BE2C (cell line): ENCODE measurements at places on chromosomes 16 and 17.
A peak's percentile ranks its signal among the peaks of the same experiment; 100 is the strongest.

- no peak for DNase-seq
Observed at GRCh38 chr16:5678371-5678770, 580.8 kb upstream of the EEF2KMT start.

DNA sequence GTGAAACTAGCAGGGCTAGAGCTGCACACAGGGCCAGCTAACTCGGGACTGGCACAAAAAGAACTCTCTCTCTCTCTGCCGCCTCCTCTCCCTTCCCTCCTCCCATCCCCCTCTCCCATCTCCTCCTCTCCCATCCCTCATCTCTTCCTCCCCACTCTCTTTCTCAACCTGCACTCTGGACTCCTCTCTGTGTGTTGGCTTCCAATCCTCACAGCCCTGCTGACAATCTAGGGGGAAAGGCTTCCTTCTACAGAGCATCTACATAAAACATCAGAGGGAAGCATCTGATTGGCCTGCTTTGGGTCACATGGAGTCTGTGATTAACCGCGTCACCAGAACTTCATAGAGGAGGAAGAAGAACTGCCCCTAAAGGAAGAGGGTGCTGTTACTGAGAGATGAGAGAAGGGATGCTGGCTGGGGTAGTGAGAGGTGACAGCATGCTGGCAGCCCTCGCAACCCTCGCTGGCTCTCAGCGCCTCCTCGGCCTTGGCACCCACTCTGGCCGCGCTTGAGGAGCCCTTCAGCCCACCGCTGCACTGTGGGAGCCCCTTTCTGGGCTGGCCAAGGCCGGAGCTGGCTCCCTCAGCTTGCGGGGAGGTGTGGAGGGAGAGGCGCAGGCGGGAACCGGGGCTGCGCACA, 12.8 kb upstream of the ZFP90 start:
- no peak for DNase-seq

GRCh38 chr17:41629826-41630670, 5.7 kb upstream of the KRT17 start:
- no peak for DNase-seq

DNA sequence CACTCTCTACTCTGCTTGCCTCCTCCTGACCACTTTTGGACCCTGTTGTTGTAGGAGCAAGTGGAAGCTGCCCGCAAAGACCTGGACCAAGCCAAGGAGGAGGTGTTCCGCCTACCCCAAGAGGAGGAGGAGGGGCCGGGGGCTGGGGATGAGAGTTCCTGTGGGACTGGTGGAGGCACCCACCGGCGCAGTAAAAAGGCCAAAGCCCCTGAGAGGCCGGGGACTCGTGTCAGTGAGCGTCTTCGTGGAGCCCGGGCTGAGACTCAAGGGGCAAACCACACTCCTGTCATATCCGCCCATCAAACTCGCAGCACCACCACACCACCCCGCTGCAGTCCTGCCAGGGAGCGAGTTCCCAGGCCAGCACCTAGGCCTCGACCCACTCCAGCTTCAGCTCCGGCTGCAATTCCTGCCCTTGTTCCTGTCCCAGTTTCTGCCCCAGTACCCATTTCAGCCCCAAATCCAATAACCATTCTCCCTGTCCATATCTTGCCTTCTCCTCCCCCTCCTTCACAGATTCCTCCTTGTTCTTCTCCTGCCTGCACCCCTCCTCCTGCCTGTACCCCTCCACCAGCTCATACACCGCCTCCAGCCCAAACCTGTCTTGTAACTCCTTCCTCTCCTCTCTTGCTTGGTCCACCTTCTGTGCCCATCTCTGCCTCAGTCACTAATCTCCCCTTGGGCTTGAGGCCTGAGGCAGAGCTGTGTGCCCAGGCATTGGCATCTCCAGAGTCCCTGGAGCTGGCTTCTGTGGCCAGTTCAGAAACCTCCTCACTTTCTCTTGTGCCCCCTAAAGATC, 11.0 kb upstream of the PHKG2 start:
- no peak for DNase-seq

- DNase-seq, result no peak
Observed at GRCh38 chr17:8965394-8966168, at the start of gene PIK3R5. Gene PIK3R5 (minus strand): TSS chr17:8965707. CDS start chr17:8911494, 54,213 bp downstream.

DNA sequence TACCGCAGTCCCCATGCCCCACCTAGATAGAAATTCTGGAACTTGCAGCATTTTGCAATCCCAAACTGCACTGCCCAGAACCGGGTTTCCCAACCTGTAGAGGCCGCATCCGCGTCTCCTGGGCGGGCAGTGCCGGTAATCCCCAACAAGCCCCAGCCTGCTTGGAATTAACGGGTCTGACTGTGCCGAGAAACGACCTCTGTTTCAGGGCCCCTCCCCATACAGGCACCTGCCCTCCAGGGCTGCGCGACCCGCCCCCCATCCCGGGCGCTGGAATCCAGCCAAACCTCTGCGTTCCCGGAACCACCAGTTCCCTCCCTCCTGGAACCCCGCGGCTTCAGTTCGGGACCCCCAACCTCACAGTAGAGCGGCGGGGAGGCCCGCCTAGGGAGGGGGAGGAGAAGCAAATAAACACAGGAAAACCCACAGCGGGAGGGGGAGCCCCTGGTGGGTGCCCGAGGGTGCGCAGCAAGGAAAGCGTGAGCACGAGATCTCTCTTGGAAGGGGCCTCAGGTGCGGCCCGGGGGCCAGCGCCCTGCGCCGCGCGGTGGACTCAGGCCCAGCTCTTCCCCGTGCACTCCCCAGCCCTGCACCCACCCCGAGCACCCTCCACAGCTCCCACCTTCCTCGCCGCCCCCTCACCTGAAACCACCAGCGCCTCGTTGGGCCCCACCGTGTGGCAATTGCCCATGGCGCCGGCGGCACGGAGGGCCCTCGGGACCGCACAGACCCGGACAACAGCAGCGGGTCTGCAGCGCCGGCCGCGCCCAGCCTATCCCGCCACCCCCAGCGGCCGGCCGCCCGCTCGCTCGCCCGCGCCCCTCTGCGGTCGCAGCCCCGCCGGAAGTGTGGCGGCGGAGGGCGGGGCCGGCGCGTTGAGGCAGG, at the start of gene FLOT2:
TSS of gene FLOT2 (minus strand) at position 850 of the 885 bp plus-strand sequence. CDS start at position 691, 159 bp downstream.
- peak; percentile 66 for DNase-seq

GRCh38 chr17:74272731-74273201, 1.3 kb upstream of the DNAI2 start:
- DNase-seq, result no peak

- no peak for DNase-seq
Observed at GRCh38 chr16:26644912-26645543, 421.7 kb upstream of the C16orf82 start.

- no peak for DNase-seq
Observed at GRCh38 chr17:82675476-82676245, 22.8 kb downstream of the RAB40B start.

GRCh38 chr16:3950343-3951193, 70.1 kb upstream of the CREBBP start:
- peak; percentile 39 for DNase-seq

DNA sequence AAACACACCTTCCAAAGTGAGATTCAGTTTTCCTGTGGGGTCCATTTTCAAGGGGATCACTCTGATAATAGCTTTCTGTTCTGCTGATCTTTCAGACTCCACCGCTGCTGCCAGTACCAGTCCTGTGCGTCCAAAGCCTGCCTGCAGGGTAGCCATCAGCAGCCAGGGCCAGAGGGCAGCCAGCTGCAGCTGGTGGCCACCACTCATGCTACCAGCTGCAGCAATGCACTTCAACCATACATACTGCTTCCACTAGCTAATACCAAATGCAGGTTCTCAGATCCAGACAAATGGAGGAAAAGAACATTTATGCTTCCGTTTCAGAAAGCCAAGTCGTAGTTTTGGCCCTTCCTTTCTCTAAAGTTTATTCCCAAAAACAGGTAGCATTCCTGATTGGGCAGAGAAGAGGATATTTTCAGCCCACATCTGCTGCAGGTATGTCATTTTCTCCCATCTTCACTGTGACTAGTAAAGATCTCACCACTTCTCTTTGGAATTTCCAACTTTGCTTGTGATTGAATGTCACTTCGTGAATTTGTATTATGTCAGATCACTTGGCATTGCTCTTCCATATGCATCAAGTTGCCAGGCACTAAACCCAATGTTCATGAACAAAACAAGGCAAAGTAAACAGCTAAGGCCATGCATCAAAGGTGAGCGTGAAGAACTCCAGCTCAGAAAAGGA, 1.8 kb downstream of the RNF43 start:
- peak; percentile 16 for DNase-seq

DNA sequence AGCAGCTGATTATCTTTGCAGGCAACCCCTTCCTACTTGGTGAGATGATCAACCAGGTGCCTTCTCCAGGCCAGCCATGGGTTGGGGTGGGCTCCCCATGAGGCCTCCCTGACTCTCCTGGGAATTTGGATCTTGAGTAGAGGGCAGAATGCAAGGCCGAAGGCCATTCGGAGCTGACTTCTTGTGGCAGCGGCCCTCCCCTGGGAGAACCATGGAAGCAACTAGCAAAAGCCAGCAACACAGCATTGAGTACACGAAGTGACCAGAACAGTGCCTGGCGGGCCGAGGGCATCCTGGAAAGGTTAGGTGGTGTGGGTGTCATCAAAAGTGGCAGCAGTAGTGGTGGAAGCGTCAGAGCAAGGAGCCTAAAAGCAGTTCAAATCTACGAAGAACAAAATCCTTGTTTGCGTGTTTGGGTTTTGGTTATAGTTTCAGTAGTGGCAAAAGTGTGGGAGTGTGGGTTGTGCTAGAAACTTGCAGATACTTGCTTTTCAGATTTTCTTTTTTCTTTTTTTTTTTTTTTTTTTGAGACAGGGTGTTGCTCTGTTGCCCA, 2.0 kb upstream of the ALDH3A1 start:
- DNase-seq, result no peak

DNA sequence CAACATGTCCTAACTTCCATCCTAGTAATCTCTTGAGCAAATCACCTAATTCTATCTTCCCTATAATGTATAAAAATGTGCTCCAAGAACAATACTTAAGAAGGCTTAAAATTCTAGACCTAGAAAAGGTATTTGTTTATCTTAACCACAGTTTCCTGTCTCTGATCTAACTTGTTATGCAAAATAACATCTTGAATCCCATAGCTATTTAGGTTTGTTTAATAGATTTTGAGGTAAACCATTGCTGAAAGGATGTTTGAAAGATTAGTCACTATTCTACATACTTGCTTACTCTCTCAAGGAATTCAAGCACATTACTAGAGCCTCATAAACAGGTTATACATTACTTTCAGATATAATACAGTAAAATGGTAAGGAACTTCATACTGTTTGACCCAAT, 13.0 kb downstream of the CA10 start:
- no peak for DNase-seq

DNA sequence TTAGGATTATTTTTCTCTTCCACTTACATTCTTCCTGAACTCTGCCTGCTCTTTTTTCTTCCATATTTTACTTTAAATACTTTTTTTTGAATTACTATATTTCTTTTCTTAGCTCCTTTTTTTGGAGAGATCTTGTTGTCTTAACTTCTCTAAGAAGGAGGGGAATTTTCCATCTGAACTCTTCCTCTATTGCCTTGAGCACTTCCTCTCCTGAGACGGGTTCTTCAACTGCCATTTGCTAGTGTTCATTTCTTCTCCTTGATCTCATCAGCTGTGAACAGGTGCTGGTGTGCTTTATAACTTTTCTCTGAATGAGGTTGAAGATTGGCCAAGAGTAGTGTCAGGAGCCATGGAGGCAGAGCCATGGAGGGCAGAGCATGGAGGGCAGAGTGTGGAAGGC, 15.1 kb upstream of the CD300LD start:
- no peak for DNase-seq

DNA sequence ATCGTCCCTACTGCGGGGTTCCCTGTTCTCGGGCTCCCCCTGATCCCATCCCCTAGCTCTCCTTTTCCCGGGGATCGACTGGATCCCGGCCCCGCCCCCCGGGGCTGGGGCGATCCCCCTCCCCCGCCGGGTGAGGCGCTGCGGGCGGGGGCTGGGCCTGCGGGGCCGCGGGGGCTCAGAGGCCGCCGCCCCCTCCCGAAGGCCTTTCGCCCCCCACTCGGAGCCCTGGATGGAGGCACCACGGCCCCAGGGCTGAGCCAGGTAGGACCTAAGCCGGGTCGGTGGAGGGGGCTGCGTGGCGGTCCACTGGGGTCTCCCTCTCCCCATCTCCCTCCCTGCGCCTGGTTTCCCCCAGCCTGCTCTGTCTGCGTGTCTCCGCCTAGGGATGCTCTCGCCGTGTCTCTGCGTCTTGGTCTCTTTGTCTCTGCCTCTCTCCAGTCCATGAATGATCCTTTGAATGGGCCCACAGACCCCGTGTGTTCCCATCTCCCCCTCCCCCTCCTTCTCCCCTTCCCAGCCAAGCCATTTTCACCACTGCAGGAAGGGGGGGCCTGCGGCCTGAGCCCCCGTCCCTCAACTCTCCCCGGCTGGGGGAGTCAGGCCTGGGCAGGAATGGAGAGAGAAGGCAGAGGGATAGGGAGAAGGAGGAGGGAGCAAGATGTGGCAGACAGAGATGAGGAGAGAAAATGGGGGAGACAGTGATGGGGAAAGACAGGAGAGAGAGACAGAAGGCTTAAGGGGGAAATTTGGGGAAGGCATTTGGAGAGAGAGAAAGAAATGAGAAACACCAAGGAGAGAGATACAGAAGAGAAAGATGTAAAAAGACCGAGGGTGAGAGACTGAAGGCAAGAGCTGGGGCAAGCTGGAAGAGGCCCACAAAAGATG, 1.7 kb upstream of the TMEM256 start:
- DNase-seq, result no peak

GRCh38 chr16:23060458-23061320, 88.6 kb downstream of the USP31 start:
- peak; percentile 77 for DNase-seq

DNA sequence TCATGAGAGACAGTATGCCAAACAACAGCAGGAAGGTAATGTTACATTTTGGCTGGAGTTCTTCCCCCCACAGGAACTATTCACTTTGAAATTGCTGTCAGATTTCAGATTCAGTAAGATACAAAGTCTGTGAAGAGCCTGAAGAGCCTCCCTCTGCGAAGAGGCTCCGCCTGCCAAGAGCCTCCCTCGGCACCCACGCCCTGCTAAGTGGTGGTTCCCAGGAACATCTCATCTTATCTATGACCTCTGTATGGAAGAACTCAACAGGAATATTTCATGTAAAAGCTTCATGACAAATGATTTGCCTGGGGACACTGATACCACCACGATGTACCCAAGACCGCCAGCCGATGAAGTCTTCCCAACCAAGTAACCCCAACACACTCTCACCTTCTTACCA, 3.2 kb downstream of the ZC3H7A start:
- DNase-seq, result peak; percentile 28

GRCh38 chr16:69672315-69672997, 53.9 kb downstream of the NQO1 start:
- DNase-seq, result no peak

DNA sequence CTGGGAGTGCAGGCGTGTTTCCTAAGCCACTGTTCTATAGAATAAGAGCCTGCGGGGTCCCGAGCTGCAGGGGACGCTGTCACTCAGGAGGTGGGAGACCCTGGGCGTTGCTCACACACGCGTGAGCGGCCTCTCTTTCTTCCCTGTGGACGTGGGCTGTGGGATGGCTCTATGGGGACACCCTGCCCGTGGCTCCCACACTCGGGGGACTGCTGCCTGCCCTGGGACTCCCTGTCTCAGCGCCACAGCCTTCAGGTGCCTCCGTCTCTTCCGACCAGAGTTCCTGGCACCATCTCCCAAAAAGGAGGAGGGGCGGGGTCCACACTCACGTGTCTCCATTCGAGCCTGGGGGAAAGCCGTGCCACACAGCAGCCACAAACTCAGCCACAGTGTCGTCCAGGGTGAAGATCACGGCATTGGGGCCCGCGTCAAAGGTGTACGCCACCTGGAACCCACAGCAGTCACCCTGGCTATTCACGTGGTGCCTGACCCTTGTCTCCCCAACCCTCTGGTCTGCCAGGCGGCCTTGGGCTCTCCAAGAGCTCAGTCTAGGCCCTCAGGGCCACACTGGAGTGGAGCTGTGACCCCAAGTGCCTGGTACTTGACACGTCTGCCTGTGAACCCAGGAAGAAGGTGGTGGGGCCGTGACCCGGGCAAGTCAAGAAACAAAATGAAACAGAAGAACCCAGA, 3.7 kb upstream of the CYBA start:
- no peak for DNase-seq
